ENCODE measurements at places on chromosomes 7 and 10. TPM values are rescaled to one million over a fixed set of nuclear protein-coding genes. Genes with fewer than 3 reads are reported as not detected.
A peak's percentile ranks its signal among the peaks of the same experiment; 100 is the strongest.

- H3K4me3 ChIP-seq: no peak overlapping the region
- H3K27me3 ChIP-seq: no peaks in the 10 kb centered on the region
- H3K36me3 ChIP-seq: peaks cover 17% of the 10 kb centered on the region
- no peak overlapping the region for H3K27ac ChIP-seq
- DNase-seq: no peak
Measured at GRCh38 chr7:93315896-93316295, 83.7 kb downstream of the VPS50 start.

DNA sequence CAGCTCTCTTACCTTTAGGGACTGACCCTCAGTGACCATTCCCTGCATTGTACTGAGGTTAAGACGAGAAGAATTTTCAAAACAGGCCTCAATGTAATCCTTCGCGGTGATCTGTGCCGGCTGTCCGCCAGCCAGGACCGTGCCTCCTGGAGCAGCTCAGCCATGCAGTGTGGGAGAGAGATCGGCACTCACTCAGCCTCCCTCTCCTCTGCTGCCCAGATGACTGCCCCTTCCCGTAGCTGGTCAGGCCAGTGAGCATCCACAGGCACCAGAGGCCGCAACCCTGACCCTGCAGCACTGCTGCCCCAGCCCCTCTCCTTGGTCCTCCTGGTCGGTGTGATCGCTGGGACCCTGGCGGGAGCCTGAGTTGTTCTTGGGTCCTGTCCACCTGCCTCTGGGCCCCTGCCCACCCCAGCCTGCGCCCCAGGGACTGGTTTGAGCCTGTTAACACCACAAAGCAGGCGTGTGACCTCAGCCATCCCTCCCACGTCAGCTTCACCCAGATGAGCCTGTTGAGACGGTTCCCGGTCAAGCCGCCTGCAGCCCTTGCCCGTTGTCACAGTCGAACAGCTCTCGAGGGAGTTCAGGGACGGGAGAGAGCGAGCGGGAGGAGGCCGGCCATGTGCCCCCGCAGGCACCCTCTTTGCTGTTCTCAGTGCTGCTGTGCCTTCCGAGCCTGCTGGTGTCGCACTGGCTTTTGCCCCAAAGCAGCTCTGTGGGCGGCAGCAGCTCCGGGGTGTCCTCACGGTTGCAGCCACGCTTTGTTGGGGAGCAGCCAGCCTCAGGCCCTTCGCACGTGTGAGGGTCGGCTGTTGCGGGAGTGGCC lies 37.2 kb downstream of the NKX6-2 start:
- no peak overlapping the region for H3K27ac ChIP-seq
- H3K4me3 ChIP-seq: no peak overlapping the region
- no peaks in the 10 kb centered on the region for H3K27me3 ChIP-seq
- H3K36me3 ChIP-seq: no peaks in the 10 kb centered on the region
- DNase-seq: no peak

DNA sequence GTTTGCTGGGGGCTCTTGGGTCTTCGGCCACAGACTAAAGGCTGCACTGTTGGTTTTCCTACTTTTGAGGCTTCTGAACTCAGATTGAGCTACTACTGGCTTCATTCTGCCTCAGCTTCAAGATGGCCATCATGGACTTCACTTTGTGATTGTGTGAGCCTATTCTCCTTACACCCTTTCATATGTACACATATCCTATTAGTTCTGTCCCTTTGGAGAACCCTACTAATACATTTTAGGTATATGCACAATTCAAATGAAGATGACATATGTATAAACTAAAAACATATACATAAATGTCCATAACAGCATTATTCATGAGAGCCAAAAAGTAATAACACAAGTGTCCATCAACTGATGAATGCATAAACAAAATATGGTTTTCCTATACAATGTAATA lies 75.7 kb downstream of the GPR37 start:
- H3K27ac ChIP-seq: no peak overlapping the region
- no peaks in the 10 kb centered on the region for H3K27me3 ChIP-seq
- no peaks in the 10 kb centered on the region for H3K36me3 ChIP-seq
- H3K4me1 ChIP-seq: no peaks in the 10 kb centered on the region
- H3K4me3 ChIP-seq: no peak overlapping the region

GRCh38 chr7:81659697-81660395 lies 110.0 kb downstream of the HGF start:
- H3K4me3 ChIP-seq: no peak overlapping the region
- no peaks in the 10 kb centered on the region for H3K27me3 ChIP-seq
- no peak overlapping the region for H3K27ac ChIP-seq

DNA sequence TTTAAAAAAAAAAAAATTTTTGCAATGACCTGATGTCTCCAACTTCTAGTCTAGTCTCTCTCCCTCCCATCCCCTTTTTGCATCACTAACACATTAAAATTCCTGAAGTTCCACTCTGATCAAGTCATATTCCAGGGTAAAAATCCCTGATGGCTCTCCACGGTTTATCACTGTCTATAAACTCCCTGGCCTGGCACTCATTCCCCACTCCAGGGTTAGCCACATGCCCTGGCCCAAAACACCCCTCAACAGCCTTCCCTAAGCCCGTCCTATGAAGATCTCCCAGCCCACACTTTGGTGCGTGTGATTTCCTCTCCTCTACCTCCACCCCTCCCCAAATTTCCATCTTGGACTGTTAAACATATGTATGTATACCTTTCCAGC lies 125.4 kb downstream of the JAZF1 start:
- H3K4me3 ChIP-seq: no peak overlapping the region
- H3K27ac ChIP-seq: peak overlapping the region; percentile 81
- no peak for DNase-seq
- H3K27me3 ChIP-seq: no peaks in the 10 kb centered on the region

DNA sequence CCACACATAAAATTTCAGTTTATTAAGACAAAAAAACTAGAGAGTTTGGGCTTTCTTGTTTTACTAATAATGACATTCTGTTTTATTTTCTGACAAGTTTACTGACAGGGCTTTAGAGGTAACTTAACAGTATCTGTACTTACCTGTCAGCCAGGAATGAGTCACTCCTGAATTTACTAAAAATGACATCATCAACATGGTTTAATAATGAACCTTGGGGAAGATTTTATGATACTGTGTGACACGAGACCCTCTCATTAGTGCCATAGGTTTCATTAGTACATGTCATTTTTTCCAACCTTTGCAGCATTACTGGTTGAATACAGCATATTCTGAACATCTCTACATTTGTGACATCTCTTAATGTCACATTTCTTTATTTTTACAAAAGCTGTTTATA lies 131.1 kb downstream of the KCND2 start:
- H3K27ac ChIP-seq: no peak overlapping the region
- H3K4me1 ChIP-seq: no peaks in the 10 kb centered on the region
- H3K4me3 ChIP-seq: no peak overlapping the region
- no peaks in the 10 kb centered on the region for H3K27me3 ChIP-seq
- H3K36me3 ChIP-seq: no peaks in the 10 kb centered on the region

DNA sequence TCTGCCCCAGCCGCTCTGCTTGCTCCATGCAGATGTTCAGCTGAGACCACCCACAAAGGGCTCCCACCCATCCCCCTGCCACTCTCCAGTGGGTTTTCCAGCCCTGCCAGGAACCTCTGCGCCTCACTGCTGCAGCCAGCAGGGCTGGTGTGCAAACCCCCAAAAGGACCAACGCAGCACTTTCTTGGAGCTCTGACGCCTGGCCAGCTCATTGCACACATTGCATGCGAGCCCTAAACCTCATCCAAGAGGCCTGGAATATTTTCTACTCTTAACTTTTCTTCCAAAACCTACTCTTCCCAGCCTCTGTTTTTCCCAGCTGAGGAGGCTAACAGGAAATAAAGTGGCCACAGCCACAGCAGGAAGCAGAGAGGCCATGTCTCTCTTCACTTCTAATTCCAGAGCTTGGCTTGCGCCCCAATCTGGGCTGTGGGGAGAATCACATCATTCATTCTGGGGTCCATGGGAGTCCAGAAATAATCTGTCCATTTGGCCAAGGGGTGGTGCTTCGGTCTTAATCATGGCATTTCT lies 4.6 kb upstream of the FAM170B start:
- peaks cover 2% of the 10 kb centered on the region for H3K36me3 ChIP-seq
- H3K27ac ChIP-seq: no peak overlapping the region
- peaks cover 7% of the 10 kb centered on the region for H3K4me1 ChIP-seq
- no peak for DNase-seq

DNA sequence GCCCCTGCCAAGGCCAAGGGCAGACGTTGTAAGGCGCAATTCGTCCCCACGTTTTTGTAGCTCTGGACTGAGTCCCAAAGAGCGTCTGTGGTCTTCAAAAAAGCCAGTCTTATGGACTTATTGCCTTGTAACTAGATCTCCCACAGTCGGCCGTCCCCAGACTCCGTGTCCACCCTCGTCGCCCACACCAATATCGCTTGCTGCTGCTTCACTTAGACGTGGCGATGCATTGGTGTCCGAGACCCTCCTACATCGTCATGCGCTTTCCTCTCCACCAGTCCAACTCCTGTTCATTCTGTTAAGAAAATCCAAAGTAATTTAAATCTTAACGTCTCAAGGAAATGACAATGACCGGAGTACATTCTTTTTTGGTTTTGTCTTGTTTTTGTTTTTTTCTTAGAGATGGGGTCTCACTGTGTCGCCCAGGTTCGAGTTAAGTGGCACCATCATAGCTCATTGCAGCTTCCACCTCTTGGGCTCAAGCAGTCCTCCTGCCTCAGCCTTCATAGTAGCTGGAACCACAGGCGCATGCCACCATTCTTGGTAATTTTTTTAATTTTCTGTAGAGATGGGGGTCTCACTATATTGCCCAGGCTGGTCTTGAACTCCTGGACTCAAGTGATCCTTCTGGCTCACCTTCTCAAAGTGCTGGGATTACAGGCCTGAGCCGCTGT lies 851 bp downstream of the KIFBP start:
- H3K27ac ChIP-seq: peak overlapping the region; percentile 95
- H3K4me3 ChIP-seq: peak overlapping the region; percentile 100
- no peak for DNase-seq
- H3K36me3 ChIP-seq: peaks cover 5% of the 10 kb centered on the region
- peaks cover 35% of the 10 kb centered on the region for H3K4me1 ChIP-seq
- H3K27me3 ChIP-seq: no peaks in the 10 kb centered on the region

DNA sequence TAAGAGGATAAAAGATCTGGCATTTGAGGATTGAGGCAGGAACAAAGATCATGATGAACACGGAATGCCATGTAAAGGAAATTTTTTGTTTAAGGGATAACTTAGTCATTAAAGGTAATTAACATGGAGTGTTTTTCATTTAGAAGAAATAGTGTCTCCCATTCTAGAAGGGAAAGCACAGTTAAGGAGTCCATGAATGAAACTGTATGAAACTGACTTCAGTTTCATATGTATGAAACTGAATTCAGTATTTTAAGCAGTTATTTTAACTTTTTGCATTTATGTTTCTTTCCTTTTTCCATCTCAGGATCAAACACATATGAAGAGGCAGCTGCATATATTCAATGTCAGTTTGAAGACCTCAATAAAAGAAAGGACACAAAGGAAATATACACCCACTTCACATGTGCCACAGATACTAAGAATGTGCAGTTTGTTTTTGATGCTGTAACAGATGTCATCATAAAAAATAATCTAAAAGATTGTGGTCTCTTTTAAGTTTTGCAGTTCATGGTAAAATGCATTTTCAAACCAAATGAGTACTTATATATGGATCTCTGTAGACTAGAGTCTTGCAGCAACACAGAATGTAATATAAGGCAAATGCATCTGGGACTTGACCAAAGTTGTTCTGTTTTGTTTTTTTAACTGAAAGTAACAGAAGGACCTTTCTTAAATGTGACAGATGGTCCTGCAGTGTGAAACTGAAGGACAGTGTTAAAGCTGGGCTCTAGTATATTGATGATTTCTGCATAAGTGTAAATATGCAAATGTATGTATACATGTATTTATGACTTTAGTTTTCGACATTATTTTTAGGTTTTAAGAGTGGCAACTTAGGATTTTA lies 82.6 kb downstream of the GNAI1 start:
- no peak overlapping the region for H3K27ac ChIP-seq
- H3K4me1 ChIP-seq: no peaks in the 10 kb centered on the region
- no peaks in the 10 kb centered on the region for H3K36me3 ChIP-seq
- no peak overlapping the region for H3K4me3 ChIP-seq
- H3K27me3 ChIP-seq: no peaks in the 10 kb centered on the region

DNA sequence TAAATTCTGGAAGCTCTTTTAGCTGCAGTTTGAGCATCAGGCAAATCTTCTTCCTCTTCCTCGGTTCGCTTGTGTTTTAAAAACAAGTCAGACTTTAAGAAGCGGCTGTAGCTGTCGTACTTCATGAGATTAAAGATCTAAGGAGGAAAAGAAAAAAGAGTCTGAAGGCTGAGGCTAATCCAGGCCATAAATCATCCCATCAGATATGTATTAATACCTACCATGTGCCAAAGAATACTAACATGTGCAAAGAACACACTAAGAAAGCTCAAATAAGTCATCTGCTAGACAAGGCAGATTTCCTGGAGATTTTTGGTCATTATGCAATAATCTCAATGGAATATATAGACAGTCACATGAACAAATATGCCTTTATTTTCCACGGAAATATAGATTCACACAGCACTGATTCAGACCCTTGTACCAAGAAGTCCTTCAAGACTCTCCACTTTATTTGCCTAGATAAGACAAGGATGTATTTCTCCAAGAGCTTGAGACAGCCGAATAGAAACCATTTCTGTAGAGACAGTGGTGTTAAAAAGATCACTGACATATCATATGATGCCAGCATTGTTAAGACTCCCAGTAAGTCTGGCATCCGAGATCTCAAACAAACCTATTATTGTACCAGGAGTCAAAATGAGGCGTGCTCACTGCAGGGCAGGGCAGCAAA lies 42.3 kb downstream of the RGS10 start:
- H3K4me3 ChIP-seq: no peak overlapping the region
- peak overlapping the region; percentile 91 for H3K27ac ChIP-seq
- no peaks in the 10 kb centered on the region for H3K36me3 ChIP-seq
- H3K4me1 ChIP-seq: peaks cover 54% of the 10 kb centered on the region
- no peaks in the 10 kb centered on the region for H3K27me3 ChIP-seq

DNA sequence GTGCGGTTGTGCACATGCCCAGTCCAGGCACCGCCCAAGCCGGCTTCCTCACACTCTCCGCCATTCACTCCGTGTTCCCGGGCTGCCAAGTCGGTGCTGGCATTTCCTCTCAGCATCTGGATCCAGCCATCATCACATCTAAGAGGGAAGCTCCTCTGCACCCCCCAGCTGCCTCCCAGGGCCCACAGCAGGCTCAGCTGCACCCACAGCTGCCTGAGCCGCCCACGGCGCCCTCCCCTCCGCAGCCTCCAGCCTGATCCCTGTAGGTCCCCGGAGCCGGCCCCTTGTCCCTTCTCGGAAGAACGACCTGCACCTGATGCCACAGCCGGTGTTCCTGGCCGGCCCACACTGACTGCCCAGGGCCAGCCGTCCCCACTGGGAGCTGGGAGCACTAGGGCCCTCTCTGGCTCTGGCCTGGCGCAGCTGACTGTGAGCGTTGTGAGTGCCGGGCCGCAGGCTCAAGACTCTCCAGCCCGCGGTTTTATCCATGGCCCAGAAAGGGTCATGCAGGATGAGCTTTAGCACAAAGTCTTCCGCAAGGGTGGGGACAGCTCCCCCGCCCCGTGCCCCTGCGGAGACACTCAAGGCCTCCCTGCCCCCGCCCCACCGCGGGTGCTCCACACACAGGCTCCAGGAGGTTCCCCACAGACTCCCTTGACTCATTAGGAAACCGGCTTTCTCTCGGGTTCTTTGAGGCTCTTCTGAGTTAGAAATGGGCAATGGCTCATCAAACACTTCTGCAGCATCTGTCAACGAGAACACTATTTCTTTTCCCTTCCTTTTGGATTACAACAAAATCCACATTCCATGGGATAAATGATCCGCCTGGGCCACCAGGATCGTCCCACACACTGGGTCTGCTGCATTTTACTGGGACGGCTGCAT lies 31.2 kb downstream of the CFAP46 start:
- H3K27ac ChIP-seq: no peak overlapping the region
- no peaks in the 10 kb centered on the region for H3K36me3 ChIP-seq
- no peak overlapping the region for H3K4me3 ChIP-seq
- H3K4me1 ChIP-seq: peaks cover 4% of the 10 kb centered on the region

Gene OTUD1
- total RNA-seq: 63.7 TPM

Gene MYOZ1
- not detected for total RNA-seq

Gene RELN
- not detected for total RNA-seq

Gene HHEX
- total RNA-seq: 4.9 TPM

Gene C7orf57
- 0.29 TPM for total RNA-seq

Gene CALY
- 1.9 TPM for total RNA-seq

Gene C10orf90
- not detected for total RNA-seq

Gene AZGP1
- not detected for total RNA-seq
